Activated B cell treated with CpG ODN at 0.5 μM for 24 hours (primary cell): ENCODE measurements at places on chromosomes 13 and 19.

GRCh38 chr19:54426291-54426931 is 11.1 kb downstream of the TTYH1 start:
- no peak for DNase-seq

DNA sequence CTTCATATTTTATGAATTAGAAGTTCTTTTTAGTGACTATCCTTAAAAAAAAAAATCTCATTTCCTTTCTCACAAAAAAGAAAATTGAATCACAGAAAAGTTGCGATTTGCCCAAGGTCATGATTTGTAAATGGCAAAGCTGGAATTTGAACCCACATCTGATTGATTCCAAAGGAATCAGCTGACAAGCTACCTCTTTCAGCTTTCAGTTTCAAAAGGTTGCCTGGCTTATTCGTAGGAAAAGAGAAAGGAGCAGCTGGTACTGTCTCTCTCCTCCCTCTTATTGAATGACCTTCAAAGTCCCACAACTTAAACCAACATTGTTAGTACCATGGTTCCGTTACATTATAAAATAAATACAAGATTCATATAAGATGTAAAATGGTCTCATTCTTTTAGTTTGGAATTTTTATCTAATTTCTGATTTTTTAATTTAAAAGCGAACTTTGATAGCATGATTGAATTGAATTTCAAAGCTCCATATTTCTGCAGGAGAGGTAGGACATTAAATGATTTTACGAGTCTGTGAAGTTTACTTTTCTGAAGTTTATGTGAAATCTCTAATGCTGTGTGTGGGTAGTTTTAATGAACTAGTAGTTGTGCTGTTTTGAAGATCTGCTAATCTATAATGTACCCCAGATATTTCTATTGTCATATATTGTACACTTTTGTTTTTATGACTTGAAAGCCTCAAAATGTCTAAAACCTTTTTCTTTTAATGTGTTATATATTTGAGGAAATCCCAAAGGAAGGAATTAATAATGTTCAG is 18.5 kb upstream of the KCTD4 start:
- no peak for DNase-seq

GRCh38 chr13:73146707-73147106 is 87.9 kb downstream of the KLF5 start:
- DNase-seq = no peak

DNA sequence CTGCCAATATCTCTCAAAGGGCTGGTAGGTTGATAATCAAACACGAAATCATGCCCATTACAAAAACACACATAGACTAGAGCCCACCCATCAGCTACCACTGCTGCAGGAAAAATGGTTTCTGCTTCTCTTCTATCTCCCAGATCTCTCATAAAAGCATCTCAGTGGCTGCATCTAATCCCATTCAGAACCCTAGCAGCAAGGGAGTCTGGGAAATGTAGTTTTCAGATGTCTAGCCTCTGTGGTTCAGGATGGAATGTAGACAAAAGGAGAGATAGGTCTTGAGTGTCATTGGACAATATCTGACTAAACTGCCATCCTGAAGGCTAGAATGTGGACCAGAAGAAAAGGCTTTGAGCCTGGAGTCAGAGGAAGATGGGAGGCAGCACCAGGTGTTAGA is 32.1 kb downstream of the RDH8 start:
- DNase-seq = no peak

DNA sequence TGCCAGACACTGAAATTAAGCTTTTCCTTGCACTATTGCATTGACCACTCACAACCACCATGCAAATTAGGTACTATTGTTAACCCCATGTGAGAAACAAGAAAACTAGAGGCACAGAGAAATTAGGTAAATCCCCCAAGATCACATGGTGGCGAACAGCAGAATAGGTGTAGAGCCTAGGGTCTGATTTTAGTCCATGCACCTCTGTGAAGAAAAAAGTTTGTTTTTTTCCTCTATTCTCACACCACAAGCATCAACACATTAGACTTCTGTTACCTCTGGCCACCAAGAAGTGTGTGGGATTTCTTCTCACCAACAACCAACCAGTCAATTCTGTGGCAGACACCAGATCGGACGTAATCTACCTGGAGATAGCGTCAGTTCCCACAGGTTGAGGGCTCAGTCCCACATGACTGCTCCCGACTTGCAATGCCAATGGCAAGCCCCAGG is 391.9 kb downstream of the COG6 start:
- DNase-seq = no peak
